ENCODE measurements at places on chromosomes 13 and 19. TPM values are rescaled to one million over a fixed set of nuclear protein-coding genes. Genes with fewer than 3 reads are reported as not detected.

CGB5 gene
- not detected for polyA plus RNA-seq

RNF17 gene
- 0.84 TPM for polyA plus RNA-seq

NBEA gene
- polyA plus RNA-seq, result 0.48 TPM

GRCh38 chr19:15180451-15181390, 20.1 kb downstream of the NOTCH3 start:
- DNase-seq, result no peak

UBE2L5 gene
- polyA plus RNA-seq, result not detected

DNA sequence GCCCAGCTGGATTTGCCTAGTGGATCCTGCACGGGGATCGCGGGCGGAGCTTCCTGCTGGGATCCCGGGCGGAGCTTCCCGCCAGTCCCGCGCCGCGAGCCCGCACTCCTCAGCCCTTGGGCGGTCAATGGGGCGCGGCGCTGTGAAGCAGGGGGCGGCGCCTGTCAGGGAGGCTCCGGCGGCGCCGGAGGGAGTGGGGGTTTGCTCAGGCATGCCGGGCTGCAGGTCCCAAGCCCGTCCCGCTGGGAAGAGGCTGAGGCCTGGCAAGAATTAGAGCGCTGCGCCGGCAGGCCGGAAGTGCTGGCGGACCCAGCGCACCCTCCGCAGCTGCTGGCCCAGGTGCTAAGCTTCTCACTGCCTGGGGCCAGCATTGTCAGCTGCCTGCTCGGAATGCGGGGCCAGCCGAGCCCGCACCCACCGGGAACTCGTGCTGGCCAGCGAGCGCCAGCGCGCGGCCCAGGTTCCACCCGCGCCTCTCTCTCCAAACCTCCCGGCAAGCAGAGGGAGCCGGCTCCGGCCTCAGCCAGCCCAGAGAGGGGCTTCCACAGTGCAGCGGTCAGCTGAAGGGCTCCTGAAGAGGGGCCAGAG, 119.6 kb downstream of the PRR20E start:
- no peak for DNase-seq

DNA sequence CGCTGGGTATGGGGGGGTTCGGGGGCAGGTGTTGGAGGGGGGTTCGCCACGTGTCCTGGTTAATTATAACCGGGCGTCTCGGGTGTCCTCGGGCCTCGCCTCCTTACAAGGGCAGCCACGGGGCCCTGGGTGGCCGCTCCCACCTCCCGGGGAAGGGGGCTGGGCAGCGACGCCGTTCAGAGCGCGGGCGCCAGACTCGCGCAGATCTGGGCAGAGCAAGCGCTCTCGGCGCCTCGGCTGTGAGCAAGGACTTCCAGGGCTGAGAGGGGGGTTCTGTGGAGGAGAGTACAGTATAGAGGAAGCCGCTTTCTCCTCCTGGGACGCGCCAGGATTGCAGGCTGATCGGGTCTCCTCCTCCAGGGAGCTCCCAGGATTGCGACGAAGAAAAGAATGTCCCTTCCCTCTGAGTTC, 1.0 kb upstream of the CKM start:
- DNase-seq, result no peak

DNA sequence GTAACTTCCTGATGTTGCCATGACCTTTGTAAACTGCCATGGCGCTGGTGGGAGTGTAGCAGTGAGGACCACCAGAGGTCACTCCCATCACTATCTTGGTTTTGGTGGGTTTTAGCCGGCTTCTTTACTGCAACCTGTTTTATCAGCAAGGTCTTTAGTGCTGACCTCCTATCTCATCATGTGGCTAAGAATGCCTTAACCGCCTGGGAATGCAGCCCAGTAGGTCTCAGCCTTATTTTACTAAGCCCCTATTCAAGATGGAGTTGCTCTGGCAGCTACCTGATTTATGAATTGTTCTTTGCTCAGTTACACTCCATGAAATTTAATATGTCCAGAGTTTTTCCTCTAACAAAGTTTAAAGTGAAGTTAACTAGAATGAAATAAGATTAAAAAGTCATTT, 4.6 kb upstream of the EPS15L1 start:
- no peak for DNase-seq

DNA sequence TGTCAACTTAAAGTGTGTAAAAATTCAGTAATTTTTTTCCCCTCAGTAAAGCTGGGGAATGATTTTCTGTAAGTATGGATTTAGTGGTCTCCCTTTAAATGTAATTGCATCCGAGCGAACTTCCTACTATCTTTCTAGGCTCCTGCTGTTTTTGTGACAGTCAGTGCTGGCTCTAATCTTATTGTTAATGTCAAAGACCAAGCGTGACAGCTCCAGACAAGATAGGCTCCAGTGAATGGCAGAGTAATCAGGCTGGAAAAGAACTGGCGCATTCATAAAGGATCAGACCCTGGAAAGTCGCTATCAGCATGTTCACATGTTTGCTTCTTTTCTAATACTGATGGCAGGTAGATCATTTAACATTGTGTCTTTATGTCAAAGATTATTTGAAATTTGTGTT, 908.0 kb upstream of the ATXN8OS start:
- no peak for DNase-seq

- DNase-seq, result no peak
These were observed 36.9 kb upstream of the GRTP1 start for GRCh38 chr13:113400621-113401451.

- DNase-seq, result no peak
These were observed 93.8 kb upstream of the CACNA1A start for GRCh38 chr19:13600091-13600490.

GRCh38 chr13:75636436-75637180, 478 bp downstream of the LMO7 start:
- peak; percentile 62 for DNase-seq

DNA sequence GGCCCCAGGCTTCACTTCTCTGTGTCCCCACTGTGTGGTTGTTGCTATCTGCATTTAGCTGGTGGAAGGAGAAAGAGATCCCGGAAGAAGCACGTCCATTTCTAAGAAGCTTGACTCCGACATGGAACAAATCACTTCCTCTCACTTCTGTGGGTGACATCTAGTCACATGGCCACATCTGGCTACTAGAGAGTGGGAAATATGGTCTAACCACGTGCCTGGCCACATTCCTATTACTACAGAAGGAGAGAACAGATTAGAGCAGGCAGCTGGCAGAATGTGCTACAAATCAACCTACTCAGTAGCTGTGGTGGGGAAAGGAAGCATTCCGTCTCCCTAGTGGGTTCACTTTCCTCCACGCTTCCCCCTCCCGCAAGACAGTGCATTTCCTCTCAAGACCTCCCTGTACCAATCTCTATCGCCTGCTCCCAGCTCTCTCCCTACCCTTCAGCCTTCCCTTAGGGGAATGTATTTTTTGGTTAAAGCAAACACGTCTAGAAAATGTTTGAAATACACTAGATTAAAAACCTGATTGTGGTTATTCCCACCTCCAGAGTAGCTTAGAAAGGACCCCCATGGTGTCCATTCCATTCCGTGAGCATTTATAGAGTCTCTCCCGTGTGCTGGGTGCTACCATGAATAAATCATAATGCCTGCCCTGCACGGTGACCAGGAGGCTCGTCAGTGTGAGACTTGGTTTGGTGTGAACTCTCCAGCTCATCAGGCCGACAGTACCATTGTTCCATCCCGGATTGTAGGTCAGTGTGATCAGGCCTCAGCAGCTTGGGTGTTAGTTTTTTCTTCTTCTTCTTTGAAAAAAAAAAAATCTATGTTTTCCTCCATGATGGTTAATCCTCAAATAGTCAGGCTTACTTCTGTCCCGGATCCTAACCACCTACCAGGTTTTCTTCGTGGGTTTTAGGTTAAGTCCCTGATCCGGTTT, 8.0 kb upstream of the AMER2 start:
- no peak for DNase-seq

- no peak for DNase-seq
These were observed 57.2 kb upstream of the ZNRF4 start for GRCh38 chr19:5397804-5398692.

DNA sequence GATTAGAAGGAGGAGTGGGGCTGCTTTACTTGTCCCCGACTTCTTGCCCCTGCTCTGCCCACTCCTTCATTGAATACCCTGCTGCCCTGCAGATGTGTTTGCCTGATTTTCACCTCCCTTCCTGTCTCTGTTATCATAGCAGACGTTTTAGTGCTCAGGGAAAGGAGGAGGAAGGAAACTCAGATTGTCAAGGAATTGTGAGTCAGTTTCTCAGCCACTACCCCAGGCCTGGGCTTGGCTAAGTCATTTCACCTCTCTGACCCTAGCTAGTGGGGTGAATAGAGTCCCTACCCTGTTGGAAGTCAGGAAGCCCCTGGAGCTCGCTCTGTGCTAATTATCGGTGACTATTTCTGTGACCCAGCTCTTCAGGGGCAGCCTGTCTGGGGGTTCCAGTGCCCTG, 3.9 kb downstream of the BCKDHA start:
- DNase-seq, result no peak

DNA sequence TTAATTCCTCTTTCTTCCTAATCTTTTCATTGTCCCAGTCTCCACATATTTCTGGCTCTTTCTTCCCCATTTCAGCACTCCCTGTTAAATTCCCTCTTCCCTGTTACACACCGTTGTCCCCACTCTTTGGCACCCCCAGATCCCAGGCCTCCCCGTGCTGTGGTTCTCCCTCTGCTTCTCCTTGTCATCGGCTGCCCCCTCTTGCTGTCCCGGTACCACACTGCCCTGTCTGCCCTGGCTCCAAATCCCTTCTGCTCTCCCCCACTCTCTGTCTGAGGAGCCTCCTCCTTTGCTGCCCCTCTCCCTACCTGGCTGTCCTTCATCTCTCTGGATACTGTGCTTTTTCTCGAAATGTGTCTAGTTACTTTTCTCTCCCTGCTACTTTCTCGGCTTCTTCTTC, 983 bp downstream of the ZNF415 start:
- DNase-seq, result no peak

LRRC63 gene
- polyA plus RNA-seq, result 0.41 TPM

GRCh38 chr13:33105387-33106005, 89.3 kb downstream of the KL start:
- DNase-seq, result no peak

DNA sequence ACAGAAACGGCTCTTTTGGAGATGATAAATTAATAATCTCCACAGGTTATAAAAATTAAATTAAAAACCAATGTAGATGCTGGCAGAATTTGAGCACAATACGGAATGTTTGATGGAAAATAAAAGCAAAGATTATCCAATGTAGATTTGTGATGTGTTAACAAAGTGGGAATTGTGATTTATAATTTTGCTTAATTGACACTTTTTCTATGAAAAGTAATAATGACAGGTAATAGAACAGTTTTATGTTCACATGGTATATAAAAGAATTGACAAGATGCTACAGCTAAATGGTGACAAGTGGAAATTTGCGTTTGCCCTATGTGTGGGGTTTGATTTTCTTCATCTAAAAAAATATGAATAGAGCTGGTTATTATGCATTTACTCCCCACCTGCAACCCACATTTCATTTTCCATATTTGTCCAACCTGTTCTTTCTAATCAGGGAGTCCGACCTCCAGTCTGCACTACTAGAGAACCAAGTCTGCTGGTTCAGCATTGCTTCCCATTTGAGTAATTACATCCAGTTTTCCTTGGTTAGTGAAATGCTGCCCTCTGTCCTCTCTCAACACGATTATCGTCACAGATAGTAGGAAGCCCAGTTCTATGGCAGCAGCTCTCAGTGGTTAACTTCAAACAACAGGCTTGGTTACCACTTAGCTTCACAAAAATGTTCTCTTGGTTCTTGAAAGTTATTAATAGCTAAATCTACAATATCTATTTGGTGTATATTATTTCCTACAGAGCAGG, 61.4 kb upstream of the SLITRK1 start:
- no peak for DNase-seq

- no peak for DNase-seq
These were observed 10.1 kb upstream of the ZNF358 start for GRCh38 chr19:7505682-7506384.

COL4A2 gene
- not detected for polyA plus RNA-seq

DNA sequence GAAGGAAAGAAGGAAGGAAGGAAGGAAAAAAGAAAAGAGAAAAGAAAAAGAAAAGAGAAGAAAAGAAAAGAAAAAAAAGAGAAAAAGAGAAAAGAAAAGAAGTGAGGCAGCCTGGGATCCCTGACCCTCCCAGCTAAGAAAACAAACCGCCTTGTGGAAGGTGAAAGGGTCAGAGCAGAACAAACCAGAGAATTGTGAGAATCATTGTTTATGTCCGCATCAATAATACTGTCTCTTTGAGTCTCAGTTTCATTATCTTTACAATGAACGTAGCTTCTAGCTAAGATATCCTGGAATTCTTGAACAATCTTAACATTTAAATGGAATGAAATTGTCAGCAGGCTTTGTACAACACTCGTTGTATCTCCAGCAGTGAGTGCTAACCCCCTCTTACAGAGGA, 66.4 kb upstream of the SERP2 start:
- DNase-seq, result no peak

C19orf73 gene
- 1.9 TPM for polyA plus RNA-seq

- DNase-seq, result no peak
These were observed 64.7 kb downstream of the DNAJC15 start for GRCh38 chr13:43088093-43088511.

VN1R2 gene
- polyA plus RNA-seq, result not detected

GRCh38 chr13:55664178-55664577, 1476.5 kb upstream of the PRR20A start:
- DNase-seq, result no peak

WDR88 gene
- polyA plus RNA-seq, result 0.28 TPM

- DNase-seq, result no peak
These were observed 110.7 kb downstream of the SLC7A1 start for GRCh38 chr13:29484796-29485195.

PSG4 gene
- not detected for polyA plus RNA-seq

ZNF83 gene
- polyA plus RNA-seq, result 10.7 TPM

GRCh38 chr13:106530171-106530851, 5.2 kb downstream of the EFNB2 start:
- no peak for DNase-seq

DNA sequence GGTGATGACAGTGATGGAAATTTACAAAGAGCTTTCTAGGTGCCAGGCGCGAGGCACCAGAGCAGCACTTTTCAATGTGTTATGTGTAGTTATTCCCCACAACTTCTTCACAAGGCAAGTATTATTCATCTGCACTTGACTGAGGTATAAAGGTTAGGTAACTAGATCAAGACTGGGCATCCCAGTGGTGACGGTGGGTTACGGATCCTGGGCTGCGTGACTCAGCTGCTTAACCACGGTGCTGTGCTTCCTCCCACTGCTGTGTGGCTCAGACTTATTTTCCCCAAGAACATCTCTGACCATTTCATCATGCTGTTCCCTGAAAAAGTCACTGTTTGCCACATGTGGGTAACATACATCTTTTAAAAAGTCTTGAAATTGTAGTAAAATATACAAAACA, 19.3 kb downstream of the EDDM13 start:
- no peak for DNase-seq

DNA sequence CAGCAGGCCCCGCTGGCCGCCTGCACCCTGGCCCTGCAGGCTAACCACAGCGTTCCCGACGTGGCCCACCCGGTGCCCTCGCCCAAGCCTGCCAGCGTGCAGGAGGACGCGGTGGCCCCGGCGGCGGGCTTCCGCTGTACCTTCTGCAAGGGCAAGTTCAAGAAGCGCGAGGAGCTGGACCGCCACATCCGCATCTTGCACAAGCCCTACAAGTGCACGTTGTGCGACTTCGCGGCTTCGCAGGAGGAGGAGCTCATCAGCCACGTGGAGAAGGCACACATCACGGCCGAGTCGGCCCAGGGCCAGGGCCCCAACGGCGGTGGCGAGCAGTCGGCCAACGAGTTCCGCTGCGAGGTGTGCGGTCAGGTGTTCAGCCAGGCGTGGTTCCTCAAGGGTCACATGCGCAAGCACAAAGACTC, 72.1 kb downstream of the ZNF536 start:
- DNase-seq, result no peak

All from CD4-positive, alpha-beta memory T cell (primary cell).